ENCODE measurements at places on chromosomes 12 and 14.

DNA sequence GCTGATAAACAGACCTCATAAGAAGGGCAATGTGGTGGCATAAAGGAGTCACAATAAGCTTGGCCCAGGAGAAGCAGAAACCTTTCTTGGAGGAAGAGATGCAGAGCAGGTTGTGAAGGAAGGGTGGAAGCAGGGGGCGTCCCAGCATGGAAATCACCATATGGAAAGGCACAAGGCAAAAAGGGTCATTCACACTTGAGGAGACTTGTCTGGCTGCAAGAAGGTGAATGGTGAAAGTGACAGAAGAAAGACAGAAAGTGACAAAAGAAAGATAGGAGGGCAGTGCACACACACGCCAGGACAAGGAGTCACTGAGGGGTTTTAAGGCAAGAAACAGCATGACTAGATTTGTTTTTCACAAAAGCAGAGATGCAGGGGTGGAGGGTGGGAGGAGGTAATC, 38.3 kb downstream of the GALNT4 start:
- no peaks in the 10 kb centered on the region for H3K4me1 ChIP-seq
- DNase-seq: no peak

DNA sequence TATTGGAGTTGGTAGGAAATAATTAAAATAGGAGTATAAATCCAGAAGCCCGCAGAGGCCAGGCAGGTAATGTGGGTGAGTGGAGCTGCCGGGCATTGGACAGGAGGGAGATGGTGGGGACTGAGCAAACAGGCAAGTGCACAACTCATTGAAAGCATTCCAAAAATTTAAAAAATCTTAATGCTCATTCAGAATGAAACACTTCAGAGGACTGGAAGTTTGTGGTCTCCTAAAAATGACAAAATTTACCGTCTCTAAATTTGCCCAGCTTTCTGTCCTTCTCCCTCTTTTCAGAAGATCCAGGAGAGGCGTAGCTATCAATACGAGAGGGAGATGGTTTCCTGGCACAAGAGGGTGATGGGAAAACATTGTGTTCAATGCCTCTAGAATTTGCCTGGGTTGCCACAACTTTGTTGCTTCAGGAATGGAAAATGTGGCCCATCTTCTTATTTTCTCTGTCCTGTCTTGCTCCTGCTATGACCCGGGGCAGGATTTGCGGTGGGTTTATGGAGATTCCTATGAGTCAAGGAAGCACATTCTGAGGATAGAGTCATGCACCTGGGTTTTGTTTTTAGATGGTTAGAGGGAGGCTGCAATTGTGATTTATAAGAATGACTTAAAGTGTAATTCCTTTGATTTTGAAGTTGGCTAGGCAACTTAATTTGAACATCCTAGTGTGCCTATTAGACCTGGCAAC, 72.2 kb downstream of the BORCS5 start:
- H3K27ac ChIP-seq: no peak overlapping the region
- H3K4me3 ChIP-seq: no peak overlapping the region
- H3K36me3 ChIP-seq: no peaks in the 10 kb centered on the region
- H3K4me1 ChIP-seq: peaks cover 9% of the 10 kb centered on the region
- DNase-seq: no peak

GRCh38 chr14:89332031-89332430, 85.0 kb downstream of the FOXN3 start:
- H3K4me1 ChIP-seq: peaks cover 2% of the 10 kb centered on the region
- no peak overlapping the region for H3K27ac ChIP-seq
- H3K4me3 ChIP-seq: no peak overlapping the region
- H3K27me3 ChIP-seq: no peaks in the 10 kb centered on the region
- H3K36me3 ChIP-seq: no peaks in the 10 kb centered on the region

DNA sequence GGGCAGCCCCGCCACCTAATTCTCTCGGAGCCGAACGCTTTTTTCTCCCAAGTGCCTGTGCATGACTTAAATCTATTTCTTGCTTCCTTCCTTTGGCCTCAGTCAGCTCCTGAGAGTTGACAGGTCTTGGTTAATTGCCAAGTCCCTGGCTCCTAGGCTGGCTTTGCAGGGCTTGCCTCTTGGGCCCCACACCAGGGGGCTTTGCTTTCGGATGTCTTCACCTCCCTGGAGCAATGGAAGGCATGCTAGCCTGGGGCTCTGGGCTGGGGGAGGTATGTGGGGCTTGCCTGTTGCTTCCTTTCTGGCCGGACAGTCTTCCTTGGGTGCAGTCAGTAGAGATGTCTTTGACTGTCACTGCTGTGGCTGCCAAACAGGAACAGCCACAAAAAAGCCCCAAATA, 2.2 kb upstream of the KRT80 start:
- no peaks in the 10 kb centered on the region for H3K36me3 ChIP-seq
- H3K4me3 ChIP-seq: no peak overlapping the region
- no peak for DNase-seq
- H3K27me3 ChIP-seq: no peaks in the 10 kb centered on the region
- H3K27ac ChIP-seq: no peak overlapping the region
- H3K4me1 ChIP-seq: peaks cover 4% of the 10 kb centered on the region

GRCh38 chr12:115437061-115437567, 753.1 kb upstream of the TBX3 start:
- no peaks in the 10 kb centered on the region for H3K4me1 ChIP-seq
- H3K4me3 ChIP-seq: no peak overlapping the region
- H3K27ac ChIP-seq: no peak overlapping the region
- no peak for DNase-seq
- H3K27me3 ChIP-seq: no peaks in the 10 kb centered on the region
- H3K36me3 ChIP-seq: no peaks in the 10 kb centered on the region

GRCh38 chr12:84763107-84763506, 149.5 kb downstream of the SLC6A15 start:
- no peak overlapping the region for H3K27ac ChIP-seq
- DNase-seq: no peak
- H3K4me1 ChIP-seq: no peaks in the 10 kb centered on the region
- H3K27me3 ChIP-seq: no peaks in the 10 kb centered on the region
- H3K4me3 ChIP-seq: no peak overlapping the region
- H3K36me3 ChIP-seq: no peaks in the 10 kb centered on the region

DNA sequence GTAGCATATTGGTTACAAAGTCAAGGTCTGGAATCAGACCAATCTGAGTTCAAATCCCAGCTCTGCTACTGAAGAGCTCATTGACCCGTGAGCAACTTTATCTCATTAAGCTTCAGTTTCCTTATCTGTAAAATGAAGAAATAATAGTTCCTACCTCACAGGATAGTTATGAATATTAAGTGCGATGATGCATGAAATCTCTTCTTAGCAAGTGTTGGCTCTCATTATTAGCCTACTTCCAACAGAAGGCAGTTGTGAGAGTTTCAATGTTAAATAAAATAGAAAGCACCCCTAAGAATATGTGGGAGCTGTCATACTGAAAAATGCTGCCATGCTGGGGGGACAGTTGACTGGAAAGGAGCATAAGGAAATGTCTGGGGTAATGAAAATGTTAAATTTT, 39.0 kb upstream of the ITPR2 start:
- H3K27me3 ChIP-seq: no peaks in the 10 kb centered on the region
- no peak overlapping the region for H3K27ac ChIP-seq
- H3K4me1 ChIP-seq: no peaks in the 10 kb centered on the region
- H3K36me3 ChIP-seq: no peaks in the 10 kb centered on the region
- DNase-seq: no peak

DNA sequence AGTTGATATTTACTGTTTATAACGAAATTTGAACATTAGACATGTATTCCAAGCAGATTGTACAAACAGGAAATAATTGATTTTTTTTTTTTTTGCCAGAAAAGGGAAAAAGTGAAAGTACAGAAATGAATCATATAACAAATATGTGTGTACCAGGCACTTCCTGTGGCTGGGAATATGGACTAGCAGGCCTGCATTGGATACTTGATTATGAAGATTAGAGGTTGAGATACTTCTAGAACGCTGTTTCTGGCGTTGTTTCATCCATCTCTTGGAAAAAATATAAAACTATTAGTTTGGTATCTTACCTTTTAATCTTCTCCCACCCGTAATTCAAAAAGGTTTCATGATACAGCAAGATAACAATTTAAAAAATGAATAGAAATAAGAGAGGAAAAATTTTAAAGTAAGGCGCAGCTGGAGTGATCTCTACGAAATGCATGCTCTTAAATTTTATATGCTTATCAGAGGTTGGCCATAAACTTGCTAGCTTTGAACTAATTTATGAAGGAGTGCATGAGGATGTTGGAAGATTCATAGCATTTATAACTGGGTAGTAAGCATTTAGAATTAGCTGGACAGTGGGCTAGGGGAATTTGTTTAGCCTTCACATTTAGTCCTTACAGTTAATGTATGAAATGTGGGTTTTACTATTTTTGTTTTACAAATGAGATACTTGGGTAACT, 90.8 kb downstream of the AEBP2 start:
- H3K27me3 ChIP-seq: no peaks in the 10 kb centered on the region
- no peak overlapping the region for H3K27ac ChIP-seq
- no peaks in the 10 kb centered on the region for H3K4me1 ChIP-seq
- no peak overlapping the region for H3K4me3 ChIP-seq
- DNase-seq: no peak
- no peaks in the 10 kb centered on the region for H3K36me3 ChIP-seq

DNA sequence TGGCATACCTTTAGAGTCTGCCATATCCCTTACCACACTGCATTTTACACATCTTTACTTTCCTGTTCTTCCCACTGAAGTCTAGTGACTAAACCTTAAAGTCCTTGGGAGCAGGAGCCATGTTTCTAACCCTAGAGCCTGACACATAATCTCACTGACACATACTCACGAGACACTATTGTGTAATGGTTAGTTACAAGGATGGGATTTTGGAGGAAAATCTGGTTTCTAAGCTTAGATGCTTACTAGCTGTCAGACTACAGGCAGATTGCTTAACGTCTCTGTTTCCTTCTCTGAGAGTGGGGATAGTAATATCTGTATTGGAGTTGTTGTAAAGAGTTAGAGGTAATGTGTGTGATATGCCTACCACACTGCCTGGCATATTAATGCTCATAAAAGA, 6.2 kb upstream of the DYRK4 start:
- no peak overlapping the region for H3K27ac ChIP-seq
- no peaks in the 10 kb centered on the region for H3K36me3 ChIP-seq
- DNase-seq: no peak

DNA sequence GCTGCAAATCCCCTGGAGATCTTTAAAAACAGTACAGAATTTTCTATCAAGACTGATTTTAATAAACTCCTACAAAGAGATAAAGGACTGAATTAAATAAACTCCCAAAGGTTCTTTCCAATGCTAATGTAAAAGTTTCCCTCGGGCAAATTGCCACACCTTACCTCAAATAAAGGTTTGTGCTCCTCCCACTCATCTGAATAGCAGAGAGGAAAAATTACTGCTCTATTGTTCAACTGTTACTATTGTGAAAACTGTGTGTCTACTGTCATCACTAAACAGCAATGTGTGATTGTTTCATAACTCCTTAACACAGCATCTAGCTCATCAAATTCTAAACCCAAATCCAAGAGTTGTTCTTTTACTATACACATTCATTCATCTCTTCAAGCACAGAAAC, 3.2 kb downstream of the SPTLC2 start:
- no peak overlapping the region for H3K4me3 ChIP-seq
- H3K27ac ChIP-seq: no peak overlapping the region
- DNase-seq: no peak
- peaks cover 2% of the 10 kb centered on the region for H3K4me1 ChIP-seq

- no peak overlapping the region for H3K27ac ChIP-seq
- no peaks in the 10 kb centered on the region for H3K36me3 ChIP-seq
- H3K4me1 ChIP-seq: no peaks in the 10 kb centered on the region
- no peak for DNase-seq
- H3K4me3 ChIP-seq: no peak overlapping the region
Measured at GRCh38 chr14:73374218-73374617, 84.1 kb downstream of the NUMB start.

GRCh38 chr12:85733984-85734383, 102.2 kb downstream of the RASSF9 start:
- H3K4me1 ChIP-seq: no peaks in the 10 kb centered on the region
- no peak overlapping the region for H3K4me3 ChIP-seq
- no peak for DNase-seq
- no peaks in the 10 kb centered on the region for H3K27me3 ChIP-seq

DNA sequence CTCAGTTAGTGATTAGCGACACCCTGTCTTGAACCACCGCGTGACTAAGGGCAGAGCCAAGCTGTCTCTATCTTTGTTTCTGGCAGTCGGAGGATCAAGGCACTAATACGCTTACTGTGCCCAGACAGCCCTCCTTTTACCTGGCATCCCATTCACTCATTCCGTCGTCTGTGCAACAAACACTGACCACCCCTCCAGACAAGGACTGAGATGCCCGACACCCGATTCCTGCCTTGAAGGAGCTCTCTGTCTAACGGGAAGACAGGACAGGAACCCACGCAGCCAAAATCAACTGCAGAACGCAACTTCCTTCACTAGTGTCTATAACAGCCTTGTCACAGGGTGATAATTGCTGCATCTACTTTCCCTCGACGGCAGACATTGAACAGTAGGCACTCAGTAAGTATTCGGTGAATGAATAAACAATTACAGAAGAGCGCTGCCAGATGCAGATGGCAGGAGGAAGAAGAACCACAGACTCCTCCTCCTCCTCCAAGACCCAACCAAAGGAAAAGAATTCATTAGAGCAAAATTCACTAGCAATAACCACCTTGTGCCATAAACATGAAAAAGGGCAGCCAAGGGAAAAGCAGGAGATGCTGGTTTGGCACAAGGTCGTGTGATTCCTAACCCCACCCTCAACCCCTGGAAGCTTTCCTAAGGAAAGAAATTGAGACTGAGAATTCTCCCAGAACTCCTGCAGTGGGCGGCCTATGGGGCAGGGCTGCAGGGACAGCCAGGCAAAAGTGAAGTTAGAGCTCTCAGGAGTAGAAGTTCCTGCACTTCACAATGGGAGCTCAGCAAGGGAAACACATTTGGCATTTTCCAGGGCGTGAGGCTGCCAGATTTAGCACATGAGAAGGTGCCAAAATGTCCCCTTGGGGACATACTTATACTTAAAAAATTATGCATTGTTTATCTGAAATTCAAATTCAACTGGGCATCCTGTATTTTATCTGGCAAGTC, 186.6 kb upstream of the DIO3 start:
- H3K27me3 ChIP-seq: no peaks in the 10 kb centered on the region
- no peaks in the 10 kb centered on the region for H3K4me1 ChIP-seq
- H3K27ac ChIP-seq: no peak overlapping the region
- H3K4me3 ChIP-seq: no peak overlapping the region
- DNase-seq: no peak

GRCh38 chr12:53930591-53931255, 7.9 kb upstream of the HOXC13 start:
- H3K4me1 ChIP-seq: no peaks in the 10 kb centered on the region
- no peak overlapping the region for H3K27ac ChIP-seq
- no peak overlapping the region for H3K4me3 ChIP-seq
- H3K36me3 ChIP-seq: no peaks in the 10 kb centered on the region
- H3K27me3 ChIP-seq: no peaks in the 10 kb centered on the region

GRCh38 chr12:121874071-121874470, 14.5 kb upstream of the PSMD9 start:
- H3K4me3 ChIP-seq: no peak overlapping the region
- no peak overlapping the region for H3K27ac ChIP-seq
- no peaks in the 10 kb centered on the region for H3K36me3 ChIP-seq
- no peaks in the 10 kb centered on the region for H3K4me1 ChIP-seq
- DNase-seq: no peak

- no peaks in the 10 kb centered on the region for H3K36me3 ChIP-seq
- H3K4me1 ChIP-seq: no peaks in the 10 kb centered on the region
- no peak overlapping the region for H3K4me3 ChIP-seq
Measured at GRCh38 chr14:69291891-69292561, 32.1 kb downstream of the GALNT16 start.

All from aorta (tissue), 5 donors.